ENCODE measurements at places on chromosomes 6 and 20. TPM values are rescaled to one million over a fixed set of nuclear protein-coding genes. Genes with fewer than 3 reads are reported as not detected.
A peak's percentile ranks its signal among the peaks of the same experiment; 100 is the strongest.

GRCh38 chr6:119079283-119079809, 882 bp upstream of the FAM184A start:
- peak; percentile 68 for DNase-seq

GRCh38 chr6:112366695-112367553, 19.8 kb downstream of the RFPL4B start:
- DNase-seq = no peak

DNA sequence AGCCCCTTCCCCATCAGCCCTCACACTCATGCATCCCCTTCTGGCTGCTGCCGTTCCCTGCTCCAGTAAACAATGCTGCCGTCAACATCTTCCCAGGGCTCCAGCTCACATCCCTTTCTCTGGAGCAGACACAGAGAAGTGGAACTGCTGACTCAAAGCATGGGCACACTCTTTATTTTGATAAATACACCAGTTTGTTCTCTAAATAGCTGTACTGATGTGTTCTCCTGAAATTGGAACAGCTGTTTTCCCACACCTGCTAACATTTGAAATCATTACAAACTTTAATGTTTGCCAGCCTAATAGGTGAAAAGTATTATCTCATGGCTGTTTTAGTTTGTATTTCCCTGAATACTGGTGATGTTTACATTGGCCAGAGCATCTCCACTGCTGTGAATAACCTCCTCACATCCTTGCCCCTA, 102.1 kb upstream of the NXT1 start:
- DNase-seq = no peak

DNA sequence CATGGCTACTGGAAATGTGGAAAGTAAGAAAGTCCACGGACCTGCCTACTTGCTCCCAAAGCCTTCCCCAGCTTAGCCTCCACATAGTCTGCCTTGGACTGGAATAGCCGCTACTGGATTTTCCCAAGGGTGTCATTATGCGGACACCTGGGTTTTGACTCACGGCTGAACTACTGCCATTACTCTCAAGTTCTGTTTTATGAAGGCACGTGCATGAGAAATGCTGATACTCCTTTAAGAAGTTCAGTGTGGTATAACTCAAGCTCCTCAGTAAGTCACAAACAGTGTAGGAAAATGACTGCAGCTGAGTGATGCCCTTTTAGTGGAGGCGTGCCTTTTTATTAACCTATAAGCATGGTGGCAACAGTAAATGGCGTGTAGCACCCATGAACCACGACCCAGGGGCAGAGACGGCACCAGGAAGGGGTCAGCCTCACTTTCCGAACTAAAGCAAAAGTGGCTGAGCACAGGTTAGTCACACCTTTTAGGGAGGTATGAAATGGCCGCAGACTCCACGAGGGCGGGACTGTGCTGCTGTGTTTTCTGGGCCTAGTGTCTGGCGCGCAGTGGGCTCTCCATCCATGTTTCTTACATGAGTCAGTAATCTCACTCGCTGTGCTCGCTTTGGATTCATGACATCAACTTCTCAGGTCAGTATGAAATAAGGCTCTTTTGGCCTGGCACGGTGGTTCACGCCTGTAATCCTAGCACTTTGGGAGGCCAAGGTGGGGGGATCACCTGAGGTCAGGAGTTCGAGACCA, 23.9 kb downstream of the PSMG4 start:
- no peak for DNase-seq

DNA sequence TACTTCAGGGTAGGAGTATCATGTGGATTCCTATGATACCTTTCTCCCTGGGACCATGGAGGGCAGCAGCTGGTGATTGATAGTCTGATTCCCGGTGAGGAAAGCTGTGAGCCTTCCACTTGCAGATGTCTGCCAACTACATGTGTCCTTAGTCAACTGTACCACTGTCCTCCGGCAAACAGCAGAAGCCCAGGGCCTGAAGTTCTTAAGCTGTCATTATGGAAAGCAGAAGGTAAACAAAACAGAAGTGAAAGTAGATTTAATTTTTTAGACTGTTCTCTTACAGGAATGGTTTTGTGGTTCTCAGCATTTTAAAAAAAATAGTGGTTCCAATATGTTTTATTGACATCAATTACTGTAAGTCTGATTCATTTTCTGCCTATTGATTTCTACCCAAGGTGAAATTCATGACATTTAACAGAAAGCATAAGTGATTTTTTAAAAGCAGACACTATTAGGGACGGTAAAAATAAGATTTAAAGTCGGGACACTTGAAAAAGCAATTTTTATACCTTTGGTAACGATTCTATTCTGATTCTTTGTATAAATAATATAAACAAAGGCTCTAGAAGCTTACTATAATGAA, 36.6 kb downstream of the PTPN1 start:
- no peak for DNase-seq

DNA sequence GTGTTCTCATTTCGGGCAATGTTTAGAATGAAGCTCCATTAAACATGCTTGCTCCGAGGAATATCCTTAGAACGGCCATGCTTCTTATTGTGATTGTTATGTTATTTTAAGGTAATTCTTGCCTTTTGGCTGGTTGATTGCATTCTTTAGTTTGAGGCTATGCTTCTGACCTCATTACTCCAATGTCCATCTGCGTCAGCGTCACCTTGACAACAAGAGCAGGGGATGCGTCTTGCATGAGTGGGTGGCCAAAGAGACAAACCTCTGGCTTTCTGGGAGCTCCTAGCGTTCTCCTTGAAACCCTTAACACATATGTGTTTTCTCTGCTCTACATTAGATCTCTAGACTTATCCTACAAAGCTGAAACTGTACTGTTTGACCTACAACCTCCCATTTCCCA, 184.3 kb downstream of the THBS2 start:
- no peak for DNase-seq

DNA sequence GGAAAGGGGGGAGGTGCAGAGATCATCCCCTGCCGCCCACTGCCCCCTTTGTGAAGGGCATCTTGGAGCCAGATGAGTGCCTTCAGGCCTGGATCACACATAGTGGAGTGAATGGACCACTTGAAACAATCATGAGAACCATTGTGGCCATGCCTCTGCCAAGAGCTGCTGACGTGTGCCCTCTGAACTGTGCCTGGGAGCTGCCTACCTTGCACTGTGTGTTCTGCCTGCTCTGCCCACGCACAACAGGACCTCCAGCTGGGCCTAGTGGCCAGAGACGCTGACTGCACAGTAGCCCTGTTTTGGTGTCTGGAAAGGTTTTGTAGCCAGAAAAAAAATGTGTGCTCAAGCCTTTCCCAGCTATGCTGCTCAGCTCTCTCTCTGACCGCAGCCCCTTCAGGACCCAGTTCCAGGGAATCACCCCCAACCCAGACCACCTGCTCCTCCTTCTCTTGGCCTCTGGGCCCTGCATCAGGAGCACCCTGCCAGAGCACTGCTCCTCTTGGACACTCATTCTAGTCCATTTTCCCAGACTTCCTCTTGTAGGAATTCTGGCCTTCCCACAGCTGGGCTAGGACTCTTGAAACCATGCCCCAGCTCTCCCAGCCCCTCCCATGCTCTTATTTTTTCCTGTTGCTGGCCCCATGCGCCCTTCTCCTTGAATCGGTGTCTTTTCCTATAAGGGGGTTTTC, 1.6 kb upstream of the ADIG start:
- no peak for DNase-seq

- no peak for DNase-seq
These were observed 28.1 kb upstream of the MTCL3 start for GRCh38 chr6:127547215-127547614.

- DNase-seq = peak; percentile 31
These were observed 133.4 kb downstream of the RFPL4B start for GRCh38 chr6:112480553-112480952.

- no peak for DNase-seq
These were observed 2.4 kb downstream of the F13A1 start for GRCh38 chr6:6317825-6318733.

GRCh38 chr6:70622461-70622860, 45.2 kb upstream of the SMAP1 start:
- no peak for DNase-seq

GRCh38 chr6:134196568-134197193, 121.2 kb downstream of the SGK1 start:
- DNase-seq = no peak

DNA sequence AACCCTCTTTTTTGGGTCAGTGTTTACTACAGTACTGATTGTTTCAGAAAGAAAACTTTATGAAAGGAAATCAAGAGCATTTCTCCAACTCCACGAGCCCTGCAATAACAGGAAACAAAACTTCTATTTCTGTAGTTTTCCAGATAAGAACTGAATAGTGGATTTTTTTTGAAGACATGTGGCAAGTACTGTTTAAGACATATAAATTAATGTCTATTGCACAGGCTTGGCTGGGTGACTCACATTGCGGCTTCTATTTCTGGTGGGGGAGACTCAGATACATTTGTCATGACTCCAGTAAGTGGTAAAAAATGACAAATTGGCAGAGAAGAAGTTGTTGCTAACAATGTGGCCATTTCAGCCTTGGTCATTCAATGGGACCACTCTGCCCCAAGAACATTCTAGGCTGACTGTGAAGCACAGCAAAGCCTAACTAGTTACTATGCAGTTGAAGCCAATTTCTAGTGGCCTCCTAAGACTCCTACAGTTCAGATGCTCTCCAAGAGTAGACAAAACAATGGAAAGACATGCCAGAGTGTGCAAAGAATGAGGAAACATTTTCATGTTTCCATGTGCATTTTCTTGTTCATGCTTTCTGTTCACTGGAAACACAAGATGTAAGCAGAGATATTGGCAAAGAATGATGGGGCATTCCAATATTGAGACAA, 200.9 kb downstream of the EDN1 start:
- DNase-seq = peak; percentile 98

GRCh38 chr6:16092990-16093389, 35.9 kb upstream of the MYLIP start:
- no peak for DNase-seq

GRCh38 chr20:47934761-47935160, 149.5 kb upstream of the SULF2 start:
- no peak for DNase-seq

GRCh38 chr6:116529466-116530290, 15.8 kb downstream of the TRAPPC3L start:
- DNase-seq = peak; percentile 20

DNA sequence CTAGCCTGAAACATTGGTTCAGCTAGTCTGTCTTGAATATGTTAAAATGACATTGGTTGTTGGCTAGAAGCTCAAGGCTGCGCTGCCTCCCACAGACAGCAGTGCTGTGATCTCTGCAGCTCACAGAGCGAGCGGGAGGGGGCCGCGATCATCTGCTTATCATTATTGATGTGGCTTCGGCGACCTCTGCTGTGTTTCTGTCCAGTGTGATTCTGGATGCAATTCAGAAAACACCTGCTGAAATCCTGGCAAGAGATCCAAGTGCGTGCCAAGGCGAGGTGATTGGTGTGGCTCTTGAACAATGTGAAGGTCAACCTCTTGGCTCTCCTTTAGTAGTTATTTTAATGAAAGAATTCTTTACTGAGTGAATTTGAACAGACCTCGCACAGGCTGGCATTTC, 142.3 kb upstream of the SASH1 start:
- no peak for DNase-seq

DNA sequence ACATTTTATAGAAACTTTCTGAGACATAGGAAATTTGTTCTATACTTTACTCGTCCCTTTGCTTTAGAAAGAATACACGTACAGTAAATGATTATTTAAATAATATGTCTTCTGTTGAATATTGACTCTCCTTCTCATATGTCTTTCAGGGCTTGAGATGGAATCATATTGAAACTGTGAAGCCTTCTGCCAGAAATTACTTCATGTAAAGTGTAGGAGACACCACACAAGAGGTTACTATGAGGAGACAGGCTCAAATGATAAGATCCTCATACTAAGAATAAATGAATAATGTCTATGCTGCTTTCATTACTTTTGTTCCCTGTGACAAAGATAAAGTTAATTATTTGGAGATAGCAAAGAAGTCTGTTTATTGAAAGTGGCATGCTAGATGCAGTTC, 1240.3 kb upstream of the MAP3K7 start:
- DNase-seq = no peak

DNA sequence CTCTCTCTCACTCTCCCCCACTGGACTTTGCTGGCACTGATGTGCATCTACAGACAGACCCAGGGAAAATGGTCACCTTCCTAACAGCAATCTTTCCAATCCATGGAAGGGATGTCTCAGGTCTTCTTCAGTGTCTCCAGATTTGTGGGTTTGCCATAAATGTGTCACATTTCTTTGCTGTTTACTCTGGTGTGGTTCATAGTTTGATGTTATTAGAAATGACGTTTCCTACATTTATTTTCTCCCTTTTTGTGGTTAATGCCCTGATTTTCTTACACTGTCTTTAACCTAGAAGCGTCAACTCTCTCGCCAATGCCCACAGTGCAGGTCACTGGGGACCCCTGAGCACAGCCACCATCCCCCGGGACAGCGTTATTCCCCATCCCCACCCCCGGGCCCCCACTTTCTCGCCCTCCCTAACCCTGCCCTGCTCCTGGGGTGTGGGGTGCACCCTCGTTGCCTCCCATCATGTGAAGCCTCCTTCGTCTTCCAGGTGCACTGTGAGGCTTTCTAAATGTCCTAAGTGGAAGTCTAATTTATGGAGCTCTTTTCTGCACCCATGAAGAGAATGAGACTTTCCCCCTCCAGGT, 86.5 kb downstream of the YTHDF1 start:
- DNase-seq = no peak

GRCh38 chr6:30615219-30615957, 1.7 kb downstream of the PPP1R10 start:
- DNase-seq = peak; percentile 91

- no peak for DNase-seq
These were observed 104.4 kb downstream of the SMOC2 start for GRCh38 chr6:168545428-168545827.

DNA sequence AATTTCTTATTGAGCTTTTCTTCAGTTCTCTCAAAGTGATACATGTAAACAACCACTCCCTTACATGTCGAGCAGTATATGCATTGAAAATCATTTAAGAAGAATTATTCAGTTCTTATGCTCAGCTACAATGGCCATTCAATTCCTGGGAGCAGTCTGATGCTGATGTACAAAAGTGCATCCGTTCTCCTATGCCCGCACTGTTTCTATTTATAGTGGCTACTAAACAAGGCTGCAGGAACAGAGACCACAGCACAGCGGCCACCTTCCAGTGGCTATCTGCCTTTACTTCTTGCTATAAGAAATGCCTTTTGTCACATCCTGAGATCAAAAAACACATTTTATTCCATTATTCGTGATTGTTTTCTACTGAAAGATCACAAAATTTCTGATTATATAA, 82.2 kb downstream of the FHL5 start:
- DNase-seq = no peak

- no peak for DNase-seq
These were observed 164.5 kb upstream of the CST7 start for GRCh38 chr20:24784607-24785006.

- peak; percentile 66 for DNase-seq
These were observed 2.2 kb downstream of the SNX21 start for GRCh38 chr20:45835825-45836224.

GRCh38 chr6:32761072-32761471, 2.3 kb downstream of the HLA-DQB2 start:
- no peak for DNase-seq

DNA sequence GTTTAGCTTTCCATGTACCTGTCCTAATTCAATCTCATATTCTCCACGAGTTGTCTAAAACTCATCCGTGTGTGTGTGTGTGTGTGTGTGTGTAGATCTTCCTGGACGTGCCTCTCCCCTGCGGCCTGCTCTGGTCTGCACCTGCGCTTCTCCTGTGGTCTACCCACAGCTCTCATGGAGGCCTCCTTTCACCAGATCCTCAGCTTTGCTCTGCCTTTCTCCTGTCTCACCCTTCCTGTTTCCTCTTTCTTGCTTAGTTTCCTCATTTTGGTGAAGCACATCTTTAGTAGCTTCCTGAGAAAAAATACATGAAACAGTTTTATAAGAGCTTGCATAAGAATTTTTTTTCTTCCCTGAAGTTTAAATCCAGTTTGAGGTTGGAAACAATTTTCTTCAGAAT, 18.1 kb downstream of the SLX4IP start:
- DNase-seq = no peak

Gene DEFB126
- total RNA-seq = not detected

Gene ZKSCAN8
- 16.2 TPM for total RNA-seq

Gene MAP1LC3A
- total RNA-seq = 21.8 TPM
